Occipital lobe (tissue), 3 donors: ENCODE measurements at places on chromosomes 7 and 10.

DNA sequence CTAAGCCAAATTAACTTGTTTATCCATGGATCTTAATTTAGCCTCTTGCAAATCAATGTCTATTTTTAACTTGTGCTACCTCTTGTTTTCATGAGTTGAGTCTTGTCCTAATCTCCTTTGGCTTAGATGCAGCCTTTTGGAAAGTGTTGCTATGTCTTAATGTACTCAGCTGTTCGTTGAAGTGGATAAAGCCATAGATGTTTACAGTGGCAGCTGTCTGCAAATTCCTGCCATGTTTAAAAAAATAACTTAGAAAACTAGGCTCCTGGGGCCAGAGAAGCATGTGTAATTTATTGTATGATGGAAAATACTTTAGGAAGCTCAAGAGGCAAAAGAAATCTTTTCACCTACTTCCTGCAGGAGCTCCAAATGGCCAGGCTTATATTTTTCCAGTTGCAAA is 253.1 kb upstream of the RHOBTB1 start:
- DNase-seq: no peak

- peak; percentile 9 for DNase-seq
Measured at GRCh38 chr7:76395965-76396726, 13.4 kb downstream of the SSC4D start.

GRCh38 chr7:22202141-22202540 is 154.8 kb downstream of the RAPGEF5 start:
- no peak for DNase-seq

- DNase-seq: no peak
Measured at GRCh38 chr10:22637491-22637890, 76.9 kb downstream of the PIP4K2A start.

DNA sequence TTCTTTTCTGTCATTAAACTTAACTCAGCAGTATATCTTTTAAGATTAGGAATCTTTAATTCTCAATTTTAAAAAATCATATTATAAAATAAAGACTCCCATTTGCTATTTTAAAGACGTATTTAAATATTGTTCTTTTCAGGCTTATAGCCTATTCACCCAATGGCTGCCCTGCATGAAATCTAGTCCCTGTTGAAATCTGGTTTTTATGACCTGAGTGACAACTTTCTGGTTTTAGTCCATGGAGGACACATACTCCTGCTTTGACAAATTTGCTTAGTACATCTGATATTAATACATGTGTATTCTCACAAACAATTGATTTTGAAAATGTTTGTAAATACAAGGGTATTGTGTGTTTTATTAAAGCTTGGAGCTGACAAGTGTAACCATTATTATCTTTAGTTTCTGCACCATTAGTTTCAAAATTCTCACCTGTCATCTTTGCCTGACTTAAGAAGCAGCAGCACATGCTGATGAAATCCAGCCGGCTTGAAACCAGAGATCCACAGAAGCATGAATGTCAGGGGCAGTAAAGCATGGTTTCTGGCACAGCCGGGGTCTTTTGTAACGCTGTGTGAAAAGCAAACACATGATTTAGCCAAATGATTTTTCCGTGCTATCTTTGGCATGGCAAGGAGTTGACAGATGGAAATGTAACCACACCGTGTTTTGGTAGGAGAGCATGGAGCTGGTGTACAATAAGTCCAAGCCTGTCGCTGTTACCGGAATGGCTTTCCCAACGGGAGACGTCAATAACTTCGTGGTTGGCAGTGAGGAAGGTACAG is 262.8 kb downstream of the DYNC1I1 start:
- DNase-seq: no peak

DNA sequence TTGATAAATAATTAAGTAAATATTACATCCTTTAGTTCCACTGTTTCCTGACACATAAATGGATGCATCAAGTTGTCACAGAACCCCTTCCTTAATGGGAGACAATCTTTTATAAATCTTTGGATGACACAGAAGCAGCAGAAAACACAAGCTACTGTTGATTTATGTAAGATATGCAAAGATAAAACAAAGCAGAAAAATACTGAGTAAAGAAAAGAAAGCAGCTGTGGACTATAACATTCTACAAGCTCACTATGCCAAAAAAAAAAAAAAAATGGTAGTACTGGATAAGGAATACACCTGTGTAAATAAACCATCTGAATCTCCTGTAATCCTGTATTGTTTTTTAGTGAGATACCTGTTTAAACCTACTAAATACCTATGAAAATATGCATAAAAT is 92.0 kb upstream of the FAM180A start:
- DNase-seq: no peak

- DNase-seq: no peak
Measured at GRCh38 chr10:3094609-3095036, 27.3 kb downstream of the PFKP start.

- peak; percentile 19 for DNase-seq
Measured at GRCh38 chr10:6786579-6787031, 206.5 kb upstream of the PRKCQ start.

DNA sequence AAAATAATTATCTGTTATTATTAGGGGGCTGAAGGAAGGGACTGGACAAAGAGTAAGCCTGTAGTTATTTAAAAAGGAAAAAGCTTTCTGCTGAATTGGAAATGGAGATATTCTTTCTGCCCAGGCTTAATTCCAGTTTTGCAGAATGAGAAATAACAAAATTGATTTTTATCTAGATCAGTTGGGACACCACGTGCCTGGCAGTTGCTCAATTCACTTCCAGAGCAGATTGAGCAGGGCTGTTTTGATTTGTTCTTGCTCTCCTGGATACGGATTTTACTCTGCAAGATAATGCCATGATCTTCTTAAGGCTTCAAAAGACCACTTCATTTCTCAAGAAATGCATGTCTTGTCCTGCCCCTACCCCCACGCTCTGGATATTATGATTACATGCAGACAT is 524.3 kb downstream of the TCERG1L start:
- DNase-seq: no peak

DNA sequence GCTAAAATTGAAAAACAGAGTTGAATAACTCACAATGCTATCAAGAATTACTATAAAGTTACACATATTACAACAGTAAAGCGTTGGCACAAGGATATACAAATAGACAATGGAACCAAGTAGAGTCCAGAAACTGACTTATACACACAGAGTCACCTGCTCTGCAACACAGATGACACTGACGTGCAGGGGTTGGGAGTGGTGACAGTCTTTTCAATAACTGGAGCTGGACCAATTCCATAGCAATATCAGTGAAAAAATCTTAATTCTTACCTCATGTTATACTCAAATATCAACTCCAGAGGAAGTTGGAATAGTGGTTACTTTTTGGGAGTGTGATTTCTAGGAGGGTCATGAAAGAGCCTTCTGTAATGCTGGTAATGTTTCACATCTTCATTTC is 62.5 kb upstream of the NPY start:
- no peak for DNase-seq
